ENCODE measurements at places on chromosomes 3 and 15.

- DNase-seq = no peak
Measured at GRCh38 chr3:16079519-16079918, 95.0 kb upstream of the GALNT15 start.

- DNase-seq = no peak
Measured at GRCh38 chr3:129937717-129938116, 36.8 kb upstream of the TRH start.

GRCh38 chr3:46545818-46546630, 20.1 kb downstream of the LRRC2 start:
- no peak for DNase-seq

DNA sequence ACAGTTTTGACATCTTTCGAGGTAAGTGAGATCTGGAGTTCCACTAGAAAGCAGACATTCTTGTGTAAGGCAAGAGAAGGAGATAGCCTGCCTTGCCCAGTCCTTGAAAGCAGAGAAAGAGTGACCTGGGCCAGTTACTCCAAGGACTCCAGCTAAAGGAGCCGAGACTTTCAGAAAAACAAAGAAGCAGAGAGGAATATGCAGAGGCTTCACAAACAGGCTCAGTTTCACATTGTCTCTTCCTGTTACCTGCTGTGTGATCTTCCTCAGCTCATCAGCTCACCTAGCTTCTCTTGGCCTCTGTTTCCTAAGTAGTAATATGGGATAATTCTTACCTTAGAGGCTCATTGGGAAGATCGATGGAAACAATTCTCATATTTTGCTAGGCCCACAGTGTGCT, 81.0 kb downstream of the CDC25A start:
- DNase-seq = no peak

DNA sequence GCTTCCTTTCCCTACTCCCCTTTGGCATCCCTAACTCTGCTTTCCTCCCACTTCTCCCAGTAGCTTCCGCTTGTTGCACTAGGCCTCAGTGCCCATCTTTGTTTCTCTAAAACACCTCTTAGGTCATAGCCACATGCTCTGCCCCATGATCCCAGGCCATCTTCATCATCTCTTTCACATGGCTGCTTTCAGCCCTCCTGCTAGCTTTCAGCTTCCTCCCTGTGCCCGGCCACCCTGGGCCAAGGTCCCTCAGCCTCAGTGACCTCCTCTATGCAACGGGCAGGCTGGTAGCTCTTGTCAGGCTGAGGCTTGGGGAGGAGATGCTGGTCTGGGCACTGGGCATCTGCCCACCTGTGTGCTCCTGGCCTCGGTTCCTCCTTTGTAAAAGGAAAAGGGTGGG, 2.3 kb downstream of the PLEKHO2 start:
- DNase-seq = no peak

DNA sequence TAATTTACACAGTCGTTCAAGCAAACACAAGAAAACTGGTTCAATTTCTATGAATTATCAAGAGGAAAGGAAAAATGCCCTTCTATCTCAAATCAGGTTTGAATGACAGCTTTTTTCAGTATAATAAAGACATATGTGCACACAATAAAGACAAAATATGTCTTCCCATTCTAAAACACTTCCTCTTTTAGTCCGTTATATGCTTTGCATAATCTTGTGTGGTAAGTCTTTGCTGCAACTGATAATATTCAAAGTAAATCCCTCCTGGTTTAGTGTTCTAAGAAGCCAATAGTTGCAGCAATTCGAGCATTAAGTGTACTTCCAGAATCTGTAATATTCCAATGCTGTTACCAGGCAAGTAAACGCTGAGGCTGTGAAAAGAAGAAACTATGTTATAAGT, 43.7 kb upstream of the MAPKBP1 start:
- DNase-seq = no peak

GRCh38 chr3:25789209-25789595, 688 bp upstream of the OXSM start:
- no peak for DNase-seq

DNA sequence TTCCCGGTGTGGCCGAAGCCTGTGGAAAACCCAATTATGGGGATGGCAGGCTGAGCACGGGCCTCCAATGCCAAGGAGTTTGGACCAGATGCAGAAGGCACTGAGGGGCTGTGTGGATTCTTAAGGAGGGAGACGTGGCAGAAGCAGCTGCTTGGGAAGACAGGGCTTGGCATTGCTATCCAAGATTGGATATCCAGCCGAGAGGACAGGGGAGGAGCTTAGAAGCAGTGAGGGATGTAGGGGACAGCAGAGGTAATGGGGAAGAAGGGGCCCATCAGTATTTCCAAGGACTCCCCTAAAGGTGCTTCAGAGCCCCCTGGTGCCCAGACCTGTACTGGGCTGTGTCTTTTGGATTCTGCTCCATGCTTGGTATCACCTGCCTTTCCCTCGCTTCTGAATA, 112.8 kb upstream of the TLE3 start:
- no peak for DNase-seq

DNA sequence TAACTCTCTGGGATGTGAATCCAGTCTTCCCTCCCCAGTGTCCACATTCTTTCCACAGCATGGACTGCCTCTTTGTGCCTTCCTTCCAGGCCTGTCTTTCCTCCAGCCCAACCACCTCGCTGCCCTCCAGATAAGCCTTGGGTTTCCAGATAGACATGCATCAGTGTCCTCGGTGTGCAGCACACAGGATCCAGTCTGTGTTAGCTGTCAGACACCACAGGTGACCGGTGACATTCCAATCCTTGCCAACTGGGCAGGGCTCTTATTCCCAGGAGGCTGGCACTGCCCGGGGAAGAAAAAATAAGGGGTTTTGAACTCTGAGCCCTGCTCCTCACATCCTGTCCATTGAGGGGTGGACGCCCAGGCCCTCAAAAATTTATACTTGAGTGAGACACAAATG, 6.0 kb upstream of the SLC6A1 start:
- DNase-seq = no peak

DNA sequence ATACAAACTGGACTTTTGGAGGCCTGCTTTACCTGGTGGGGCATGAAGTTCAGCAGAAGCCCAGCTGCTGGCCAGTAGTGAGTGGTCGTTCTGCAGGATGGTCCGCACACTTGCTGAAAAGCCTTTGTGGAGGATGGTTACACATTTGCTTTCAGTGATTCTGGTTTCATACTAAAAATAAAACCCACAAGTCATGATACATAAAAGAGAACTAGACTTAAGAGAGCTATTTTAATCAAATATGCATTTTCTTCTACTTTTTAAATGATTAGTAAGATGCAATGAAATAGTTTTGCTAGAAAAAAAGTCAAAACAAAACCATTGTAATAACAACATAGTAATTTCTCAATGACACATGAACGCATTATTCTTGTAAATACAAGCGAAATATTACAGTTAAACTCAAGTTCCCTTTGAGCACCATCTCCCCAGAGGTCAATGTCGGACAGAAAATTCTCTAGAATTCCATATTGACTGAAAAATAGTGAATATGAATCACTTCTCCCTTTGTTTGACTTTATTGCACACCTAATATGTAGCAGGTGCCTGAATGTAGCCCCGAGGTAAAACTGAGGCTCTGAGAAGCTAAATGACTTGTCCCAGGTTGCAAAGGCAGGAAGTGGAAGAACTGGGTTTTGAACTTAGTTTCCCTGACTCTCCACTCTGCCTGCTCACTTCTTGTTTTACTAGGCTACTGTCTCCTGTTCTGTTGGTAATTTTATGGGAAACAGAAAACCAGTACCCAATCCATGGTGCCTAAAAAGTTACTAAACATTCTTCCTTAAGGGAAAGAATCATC, 8.3 kb downstream of the IL5RA start:
- DNase-seq = no peak
